ENCODE measurements at places on chromosomes 1 and 21. TPM values are rescaled to one million over a fixed set of nuclear protein-coding genes. Genes with fewer than 3 reads are reported as not detected.

GRCh38 chr1:225879521-225880221 lies 2.5 kb downstream of the TMEM63A start:
- DNase-seq: no peak

- no peak for DNase-seq
Measured at GRCh38 chr1:50454911-50455310, 31.7 kb upstream of the DMRTA2 start.

CCDC185 gene
- 0.08 TPM for polyA plus RNA-seq

DNA sequence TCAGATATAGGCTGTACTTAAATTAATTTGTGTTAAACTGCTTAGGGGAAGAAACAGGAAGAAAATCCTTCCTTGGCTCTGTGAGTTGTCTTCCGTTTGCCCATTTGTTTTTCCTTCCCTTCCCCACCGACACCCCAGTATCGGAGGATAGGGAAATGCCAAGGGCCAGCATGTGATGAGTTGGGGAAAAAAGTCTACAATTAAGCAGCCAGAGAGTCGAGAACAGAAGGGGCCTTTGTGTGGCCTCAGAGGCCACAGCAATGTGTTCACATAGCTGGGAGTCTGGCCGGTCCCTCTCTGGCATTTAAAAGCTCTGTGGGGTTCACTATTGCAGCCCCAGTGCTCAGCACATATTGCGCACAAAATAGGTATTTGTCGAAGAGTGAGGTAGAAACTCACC lies 489.3 kb downstream of the MATN1 start:
- no peak for DNase-seq

GRCh38 chr1:160953030-160953429 lies 1.6 kb downstream of the ITLN2 start:
- DNase-seq: no peak

VANGL2 gene
- polyA plus RNA-seq: 39.3 TPM

GRCh38 chr1:155453141-155453540 lies 109.5 kb downstream of the ASH1L start:
- DNase-seq: no peak

DNA sequence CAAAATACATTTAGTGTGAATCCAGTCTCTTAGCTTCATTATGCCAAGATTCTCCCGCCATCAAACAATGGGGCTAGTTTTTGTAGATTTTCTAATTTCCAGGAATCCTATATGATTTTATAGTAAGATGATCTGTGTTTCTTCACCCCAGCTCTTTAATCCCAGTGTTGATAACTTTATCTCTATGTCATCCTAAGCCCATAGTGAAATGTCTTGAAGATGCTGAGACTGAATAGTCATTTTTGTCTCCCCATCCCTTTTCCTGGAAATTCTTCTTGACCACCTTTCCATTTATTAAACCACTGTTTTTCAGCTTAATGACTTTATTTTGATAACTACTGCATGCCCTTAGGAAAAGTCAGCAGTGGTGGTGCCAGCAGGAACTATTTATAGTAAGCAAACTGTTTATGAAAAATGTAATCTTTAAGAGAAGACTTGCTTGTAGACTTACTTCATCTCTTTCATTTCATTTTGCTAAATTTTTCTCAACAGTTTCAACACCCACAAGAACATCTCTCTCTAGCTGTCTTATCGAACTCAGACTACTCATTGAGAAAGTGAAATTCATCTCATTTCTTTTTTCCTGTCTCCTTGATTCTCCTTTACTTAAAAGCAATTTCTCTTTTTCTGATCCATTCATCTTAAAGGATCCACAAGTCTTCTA lies 116.6 kb downstream of the NTMT2 start:
- no peak for DNase-seq

DNA sequence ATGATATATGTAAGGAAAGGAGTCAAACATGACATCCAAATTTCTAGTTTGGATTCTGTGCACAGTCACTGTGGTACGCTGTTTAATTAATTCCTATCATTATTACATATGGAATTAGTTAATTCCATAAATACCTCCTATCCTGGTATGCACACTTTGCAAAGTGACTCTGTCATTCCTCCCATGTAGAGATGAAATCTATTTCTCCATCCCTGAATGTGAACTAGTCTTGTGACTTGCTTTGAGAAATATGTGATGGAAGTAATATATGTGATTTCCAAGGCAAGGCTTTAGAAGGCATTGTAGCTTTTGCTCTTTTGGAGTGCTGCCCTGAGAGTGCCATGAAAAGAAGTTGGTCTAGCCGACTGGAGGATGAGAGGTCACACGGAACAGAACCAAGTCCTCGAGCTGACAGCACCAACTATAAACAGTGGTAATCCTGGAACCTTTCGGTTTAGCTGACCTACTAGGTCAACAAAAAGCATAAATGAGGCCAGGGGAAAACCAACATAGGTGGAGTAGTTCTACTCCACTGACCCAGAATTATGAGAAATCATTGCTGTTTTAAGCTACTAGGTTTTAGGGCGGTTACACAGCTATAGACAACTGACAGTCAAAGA lies 1.5 kb downstream of the SELENOF start:
- DNase-seq: no peak

GRCh38 chr1:88983791-88984559 lies 8.5 kb downstream of the KYAT3 start:
- peak; percentile 46 for DNase-seq

LCE2A gene
- polyA plus RNA-seq: not detected

DNA sequence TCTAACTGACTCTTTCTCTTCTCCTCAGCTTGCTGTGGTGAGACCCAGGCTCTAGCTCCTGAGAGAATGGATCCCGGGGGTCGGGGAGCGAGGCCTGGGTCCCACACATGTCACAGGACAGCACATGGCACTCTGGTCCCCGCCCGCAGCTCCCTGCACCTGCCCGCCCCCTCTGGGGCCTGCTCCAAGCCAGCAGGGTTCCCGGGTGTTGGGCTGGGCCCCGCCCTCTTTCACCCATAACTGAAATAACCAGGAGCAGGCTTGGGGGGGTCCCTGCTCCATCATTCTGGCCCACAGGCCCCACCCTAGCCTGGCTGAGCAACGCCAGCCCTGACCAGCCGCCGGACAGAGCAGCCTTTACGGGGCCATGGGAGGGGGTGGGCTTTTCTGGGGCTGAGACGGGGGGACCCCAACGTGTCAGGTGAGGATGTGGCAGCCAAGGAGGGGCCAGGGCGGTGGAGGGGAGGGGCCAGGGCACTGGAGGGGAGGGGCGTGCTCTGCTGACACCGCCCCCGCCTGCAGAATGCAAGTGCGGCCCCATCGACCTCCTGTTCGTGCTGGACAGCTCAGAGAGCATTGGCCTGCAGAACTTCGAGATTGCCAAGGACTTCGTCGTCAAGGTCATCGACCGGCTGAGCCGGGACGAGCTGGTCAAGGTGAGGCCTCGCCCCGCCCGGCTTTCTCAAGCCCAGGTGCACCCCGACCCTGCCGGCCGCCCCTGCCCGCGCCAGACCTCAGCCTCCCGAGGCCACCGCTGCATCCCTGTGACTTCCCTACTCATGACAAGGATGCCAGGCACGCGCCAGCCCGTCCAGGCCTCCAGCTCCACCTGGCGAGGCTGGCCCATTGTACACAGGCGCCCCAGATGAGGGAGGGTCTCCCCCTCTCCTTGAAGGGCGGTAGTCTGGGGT lies 19.4 kb downstream of the COL6A1 start:
- no peak for DNase-seq

GRCh38 chr1:46065405-46065804 lies 67.0 kb downstream of the PIK3R3 start:
- no peak for DNase-seq

LYPD8 gene
- not detected for polyA plus RNA-seq

- no peak for DNase-seq
Measured at GRCh38 chr1:30478283-30478682, 245.1 kb downstream of the MATN1 start.

- DNase-seq: no peak
Measured at GRCh38 chr1:22661880-22662279, 8.8 kb downstream of the C1QB start.
